ENCODE measurements at places on chromosomes 5 and 9. TPM values are rescaled to one million over a fixed set of nuclear protein-coding genes. Genes with fewer than 3 reads are reported as not detected.

GRCh38 chr9:21294904-21295538 is 10.1 kb downstream of the IFNA5 start:
- DNase-seq, result no peak

DNA sequence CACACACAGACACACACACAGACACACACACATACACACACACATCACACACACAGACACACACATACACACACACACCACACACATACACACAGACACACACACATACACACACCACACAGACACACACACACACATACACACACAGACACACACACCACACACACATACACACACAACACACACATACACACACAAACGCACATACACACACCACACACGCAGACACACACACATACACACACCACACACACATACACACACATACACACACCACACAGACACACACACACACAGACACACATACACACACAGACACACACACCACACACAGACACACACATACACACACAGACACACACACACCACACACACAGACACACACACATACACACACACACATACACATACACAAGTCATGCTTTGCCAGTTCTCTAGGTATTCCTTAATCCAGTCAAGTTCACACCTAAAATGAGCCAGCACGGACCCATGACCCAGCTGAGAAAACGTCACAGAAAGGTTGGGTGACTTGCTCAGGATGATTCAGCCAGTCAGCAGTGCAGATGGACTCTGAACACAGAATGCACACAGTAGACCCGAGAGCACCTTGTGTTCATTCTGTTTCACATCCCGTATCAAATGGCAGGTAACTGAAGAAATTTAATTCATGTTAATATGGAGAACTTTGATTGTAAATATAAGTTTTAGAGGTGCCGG is 746.4 kb downstream of the MTRR start:
- no peak for DNase-seq

- DNase-seq, result no peak
Measured at GRCh38 chr5:155532621-155533311, 519.2 kb downstream of the KIF4B start.

GRCh38 chr5:179734536-179735164 is 2.0 kb downstream of the MAML1 start:
- DNase-seq, result no peak

DNA sequence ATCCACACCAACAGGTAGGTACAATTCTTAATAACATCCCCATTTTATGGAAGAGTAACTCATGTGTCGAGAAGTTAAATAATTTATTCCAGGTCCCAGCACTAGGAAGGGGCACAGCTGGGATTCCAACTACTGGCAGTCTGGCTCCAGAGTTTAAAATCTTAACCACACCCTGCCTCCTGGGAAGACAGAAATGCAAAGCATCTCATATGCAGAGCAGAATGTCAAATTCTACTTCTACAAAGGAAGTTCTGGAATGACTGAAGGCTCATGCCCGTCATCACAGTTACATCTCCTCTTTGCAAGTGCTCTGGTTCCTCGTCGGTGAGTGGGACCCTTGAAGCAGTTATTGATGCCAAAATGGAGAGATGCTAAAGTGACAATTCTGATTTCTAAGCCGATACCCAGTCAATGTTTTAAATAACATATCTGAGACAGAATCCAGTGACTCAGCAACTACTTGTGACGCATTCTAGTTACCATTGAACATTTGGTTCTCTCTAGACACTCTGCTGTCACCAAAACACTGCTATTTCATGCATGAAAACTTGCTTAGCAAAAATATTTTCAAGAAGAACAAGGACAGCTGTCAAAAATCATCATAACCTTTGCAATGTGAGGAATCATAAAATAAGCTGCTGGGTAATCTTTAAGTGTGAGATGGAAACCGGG is 412.7 kb downstream of the CTNND2 start:
- DNase-seq, result no peak

DNA sequence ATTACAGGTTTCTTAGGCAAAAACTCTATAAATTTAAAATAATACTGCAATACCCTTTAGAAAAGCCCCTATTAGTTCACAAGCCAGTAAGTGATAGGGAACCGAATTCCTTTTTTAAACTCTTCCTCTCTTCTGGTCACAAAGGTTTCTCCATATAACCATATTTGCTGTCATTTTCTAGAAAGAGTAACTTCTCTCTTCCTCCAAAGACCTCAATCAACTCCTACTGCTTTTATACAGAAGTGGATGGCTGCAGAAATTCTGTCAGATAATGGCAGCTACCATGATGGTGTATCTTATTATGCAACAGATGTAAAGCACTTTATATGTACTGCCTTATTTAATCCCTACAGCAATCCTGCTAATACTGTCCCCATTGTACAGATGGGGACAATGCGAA is 6.2 kb downstream of the TUT7 start:
- DNase-seq, result no peak

DNA sequence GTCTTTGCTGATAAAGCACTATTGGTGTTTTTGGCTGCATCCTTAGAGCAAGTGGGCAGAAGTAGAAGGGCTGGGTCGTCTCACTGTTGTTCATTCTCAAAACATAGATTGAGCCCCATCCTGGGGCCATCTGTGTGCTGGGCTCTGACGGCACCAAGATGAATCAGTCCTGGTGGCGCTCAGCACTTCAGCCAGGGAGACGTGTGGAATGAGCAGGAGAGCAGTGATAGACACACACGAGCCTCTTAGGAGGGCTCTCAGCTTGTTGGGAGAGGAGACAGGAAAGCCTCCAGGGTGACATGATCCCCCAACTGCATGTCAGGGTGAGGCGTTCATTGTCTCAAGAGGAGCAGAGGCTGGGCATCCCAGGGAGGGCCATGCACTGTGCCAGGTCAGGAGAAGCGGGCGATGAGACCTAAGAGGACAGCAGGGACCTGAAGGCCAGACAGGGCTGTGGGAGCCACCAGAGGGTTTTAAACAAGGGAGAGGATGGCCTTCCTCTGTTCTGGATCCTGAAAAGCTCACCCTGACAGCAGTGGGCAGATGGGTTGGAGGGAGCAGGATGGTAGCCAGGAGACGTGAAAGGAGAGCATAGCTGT is 115.8 kb downstream of the DAB2IP start:
- no peak for DNase-seq

Gene SUSD1
- total RNA-seq, result 40.2 TPM
